ENCODE measurements at places on chromosomes 12 and 14. TPM values are rescaled to one million over a fixed set of nuclear protein-coding genes. Genes with fewer than 3 reads are reported as not detected.

DNA sequence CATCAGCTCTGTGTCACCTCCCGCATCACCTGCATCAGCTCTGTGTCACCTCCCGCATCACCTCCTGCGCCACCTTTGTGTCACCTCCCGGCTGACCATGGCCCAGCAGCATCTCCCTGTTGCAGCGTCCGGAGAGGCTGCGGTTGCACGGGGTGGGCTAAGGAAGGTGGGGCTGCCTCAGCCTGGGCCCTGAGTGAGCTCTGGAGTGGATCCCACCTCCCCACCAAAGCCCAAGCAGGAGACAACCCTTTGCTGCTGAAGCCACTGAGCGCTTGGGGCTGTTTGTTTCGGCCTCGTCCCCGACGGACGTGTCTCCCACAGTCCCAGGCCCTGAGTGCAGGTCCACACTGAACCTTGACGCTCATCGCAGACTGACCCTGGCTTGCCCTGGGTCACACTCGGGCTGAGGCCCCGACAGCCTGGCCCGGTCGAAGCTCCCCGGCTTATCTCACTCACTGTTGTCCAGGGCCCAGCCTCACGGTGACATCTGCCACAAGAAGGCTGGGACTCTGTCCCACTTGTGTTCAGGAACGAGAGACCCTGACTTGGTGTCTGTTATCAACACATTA lies 12.2 kb downstream of the TMEM121 start:
- no peak for DNase-seq

DNA sequence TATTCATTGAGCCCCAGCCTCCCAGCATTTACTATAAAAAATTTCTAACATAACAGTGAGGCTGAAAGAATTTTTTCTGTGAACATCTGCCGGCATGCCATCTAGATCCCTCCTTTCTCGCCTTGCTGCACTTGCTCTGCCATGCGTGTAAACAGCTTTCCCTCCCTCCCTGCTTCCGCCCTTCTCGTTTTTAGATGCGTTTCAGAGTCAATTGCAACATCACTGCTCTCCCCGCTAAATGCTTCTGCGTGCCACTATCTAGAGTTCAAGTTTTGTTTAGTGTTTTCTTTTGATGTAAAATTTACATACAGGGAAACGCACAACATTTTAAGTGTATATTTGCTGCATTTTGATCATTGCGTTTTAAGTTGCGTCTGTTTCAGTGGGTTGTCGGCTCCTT lies 83.6 kb downstream of the CCDC92 start:
- DNase-seq, result no peak

GRCh38 chr12:116880817-116881324 lies 370 bp downstream of the HRK start:
- DNase-seq, result peak; percentile 66

- no peak for DNase-seq
Measured at GRCh38 chr12:674272-674781, 11.1 kb upstream of the NINJ2 start.

DNA sequence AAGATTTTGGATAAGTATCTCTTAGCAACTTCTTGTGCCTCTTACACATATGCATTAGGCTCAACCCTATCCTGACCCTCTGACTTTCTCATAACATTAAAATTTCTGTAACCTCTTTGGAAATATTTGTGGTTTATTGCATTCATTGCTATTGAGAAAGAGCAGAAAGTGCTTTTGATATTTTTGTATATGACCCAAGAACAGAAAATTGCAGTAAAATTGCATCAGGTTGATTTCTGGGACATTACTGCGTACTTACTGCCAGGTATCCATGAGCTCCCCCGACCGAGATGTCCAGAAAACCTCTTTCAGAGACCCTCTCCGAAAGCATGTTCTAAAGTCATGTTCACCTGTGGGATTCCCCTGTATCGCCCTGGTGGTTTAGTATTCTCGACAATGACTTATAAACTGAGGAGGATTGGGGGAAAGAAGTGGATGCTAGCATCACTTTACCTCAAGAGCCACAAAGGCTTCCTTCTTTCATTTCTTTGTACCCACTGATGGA lies 14.5 kb upstream of the IL22 start:
- no peak for DNase-seq

- DNase-seq, result no peak
Measured at GRCh38 chr12:24748326-24748725, 200.6 kb downstream of the BCAT1 start.

DNA sequence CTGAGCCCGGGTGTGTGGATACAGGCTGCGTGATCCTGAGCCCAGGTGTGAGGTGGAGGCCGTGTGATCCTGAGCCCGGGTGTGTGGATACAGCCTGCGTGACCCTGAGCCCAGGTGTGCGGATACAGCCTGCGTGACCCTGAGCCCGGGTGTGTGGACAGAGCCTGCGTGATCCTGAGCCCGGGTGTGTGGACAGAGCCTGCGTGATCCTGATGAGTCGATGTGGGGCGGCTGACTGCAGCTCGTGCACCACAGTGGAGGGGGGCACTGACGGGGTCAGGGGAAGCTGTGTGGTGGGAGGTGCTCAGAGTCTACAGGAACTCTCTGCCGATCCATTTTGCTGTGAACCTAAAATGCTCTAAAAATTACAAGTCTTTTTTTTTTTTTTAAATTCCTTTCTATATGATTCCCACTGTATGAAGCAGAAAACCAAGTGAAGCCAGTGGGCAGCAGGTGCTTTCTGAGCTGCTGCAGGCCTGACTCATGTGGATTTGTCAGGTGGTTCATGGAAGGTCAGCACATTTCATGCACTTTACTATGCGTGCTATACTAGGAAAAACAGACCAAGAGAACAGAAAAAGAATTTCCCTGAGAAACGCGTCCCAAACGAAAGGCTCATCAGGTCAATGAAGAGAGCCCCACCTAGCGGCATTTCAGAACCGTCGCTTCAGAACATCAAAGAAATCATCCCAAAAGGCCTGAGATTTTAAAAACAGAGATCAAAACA lies 19.3 kb downstream of the BRF1 start:
- no peak for DNase-seq

DNA sequence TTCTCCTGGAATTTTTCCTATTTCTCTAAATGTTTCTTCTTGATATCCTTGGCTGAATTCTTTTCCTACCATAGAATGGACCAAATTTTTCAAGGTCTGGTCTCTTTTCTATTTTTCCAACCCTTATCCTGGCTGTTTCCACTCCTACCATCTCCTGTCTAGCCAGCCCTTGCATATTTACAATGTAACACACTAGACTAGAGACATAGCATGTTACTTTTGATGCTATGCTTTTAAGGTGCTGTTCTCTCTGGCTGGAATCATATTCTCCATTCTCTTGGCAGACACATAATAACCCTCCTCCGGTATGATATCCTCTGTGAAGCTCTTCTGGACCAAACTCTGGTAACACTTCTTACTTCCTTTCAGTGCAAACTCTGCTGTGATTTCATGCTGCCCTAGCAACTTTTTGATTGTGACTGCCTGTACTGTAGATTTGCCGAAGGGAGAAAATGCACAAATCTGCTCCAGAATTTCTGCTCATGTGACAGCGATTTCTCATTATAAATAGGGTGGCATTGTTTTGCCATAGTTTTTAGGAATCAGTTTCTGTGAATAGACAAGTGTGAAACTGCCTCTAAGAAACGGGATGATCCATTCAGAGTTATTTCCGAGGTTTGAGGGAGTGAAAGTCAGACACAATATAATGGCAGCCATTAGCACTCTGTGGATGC lies 284.4 kb downstream of the MDGA2 start:
- DNase-seq, result no peak

DNA sequence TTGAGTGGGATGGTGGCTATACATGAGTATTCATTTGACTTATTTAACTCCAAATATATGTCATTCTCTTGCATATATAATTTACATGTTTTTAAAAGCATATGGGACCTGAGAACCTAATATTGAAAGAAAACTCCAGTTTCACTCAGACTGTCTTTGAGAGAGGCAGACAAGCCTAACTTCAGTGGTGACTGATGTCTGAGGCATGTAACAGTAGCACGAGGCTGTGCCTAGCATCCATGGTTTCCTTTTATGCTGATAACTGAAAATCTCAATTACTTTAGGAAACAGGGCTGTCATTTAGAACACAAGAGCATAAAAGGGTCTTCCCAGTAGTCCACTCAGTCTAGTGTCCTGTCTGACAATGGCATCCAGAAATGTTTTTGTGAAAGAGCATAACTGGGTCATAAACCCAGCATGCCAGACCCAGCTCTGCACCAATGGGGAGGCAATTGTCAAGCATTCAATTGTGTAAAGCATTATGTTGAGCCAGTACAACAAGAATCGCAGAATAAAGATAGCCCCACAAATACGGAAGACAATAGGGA lies 24.3 kb downstream of the MAPK1IP1L start:
- DNase-seq, result no peak

GRCh38 chr12:106506691-106507090 lies 76.1 kb upstream of the RFX4 start:
- DNase-seq, result no peak

GRCh38 chr14:69882915-69883314 lies 3.7 kb downstream of the SMOC1 start:
- no peak for DNase-seq

GRCh38 chr12:65825507-65826352 lies 1.4 kb downstream of the HMGA2 start:
- DNase-seq, result peak; percentile 43

DNA sequence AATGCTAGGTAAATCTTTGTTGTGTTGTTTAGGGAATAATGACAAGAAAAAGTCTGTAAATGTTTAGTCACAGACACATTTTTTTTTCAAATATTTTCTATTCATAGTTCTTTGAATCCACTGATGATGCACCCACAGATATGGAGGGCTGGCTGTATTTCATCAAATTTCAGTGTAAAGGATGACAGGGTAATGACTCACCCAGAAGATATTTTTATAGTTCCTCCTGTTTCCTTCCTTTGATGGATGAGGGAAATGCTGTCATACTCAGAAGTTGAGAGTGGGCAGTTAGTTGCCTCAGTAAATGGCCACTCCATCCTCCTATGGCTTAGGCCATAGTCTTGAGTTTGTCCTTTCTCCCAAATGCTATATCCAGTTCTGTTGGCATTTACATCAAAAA lies 76.9 kb upstream of the REP15 start:
- DNase-seq, result peak; percentile 86

DNA sequence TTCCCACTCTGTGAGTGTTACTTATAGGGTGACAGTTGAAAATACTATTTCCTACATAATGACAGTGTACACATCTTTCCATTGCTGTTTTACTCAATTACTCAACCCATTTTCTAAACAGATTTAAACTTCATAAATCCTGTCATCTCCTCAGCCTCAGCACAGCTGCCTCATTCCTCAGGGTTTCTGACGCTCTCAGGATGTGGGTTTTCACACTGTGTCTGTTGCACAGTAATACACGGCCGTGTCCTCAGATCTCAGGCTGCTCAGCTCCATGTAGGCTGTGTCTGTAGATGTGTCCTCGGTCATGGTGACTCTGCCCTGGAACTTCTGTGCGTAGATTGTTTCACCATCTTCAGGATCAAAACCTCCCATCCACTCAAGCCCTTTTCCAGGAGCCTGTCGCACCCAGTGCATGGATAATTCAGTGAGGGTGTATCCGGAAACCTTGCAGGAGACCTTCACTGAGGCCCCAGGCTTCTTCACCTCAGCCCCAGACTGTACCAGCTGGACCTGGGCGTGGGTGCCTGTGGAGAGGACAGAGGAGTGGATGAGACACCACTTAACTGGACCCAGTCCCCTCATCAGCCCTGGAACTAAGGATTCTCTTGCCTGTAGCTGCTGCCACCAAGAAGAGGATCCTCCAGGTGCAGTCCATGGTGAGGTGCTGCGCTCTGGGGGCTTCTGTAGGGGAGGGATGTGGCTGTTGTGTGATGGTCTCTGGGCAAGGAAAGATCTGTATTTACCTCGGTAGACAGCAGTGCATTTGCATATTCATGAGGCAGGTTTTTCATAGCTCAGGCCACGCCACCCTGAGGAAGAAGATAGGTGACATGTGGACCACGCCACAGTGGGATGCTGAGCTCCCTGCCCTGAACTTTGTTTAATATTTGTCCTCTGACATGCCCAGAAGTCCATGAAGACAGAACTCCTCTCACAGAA lies 750.2 kb downstream of the TMEM121 start:
- no peak for DNase-seq

- no peak for DNase-seq
Measured at GRCh38 chr12:2256915-2257314, 204.1 kb downstream of the CACNA1C start.

- no peak for DNase-seq
Measured at GRCh38 chr12:97385121-97385520, 77.5 kb upstream of the RMST start.

- DNase-seq, result peak; percentile 40
Measured at GRCh38 chr14:88667555-88668273, 104.9 kb downstream of the ZC3H14 start.

- peak; percentile 87 for DNase-seq
Measured at GRCh38 chr12:6277982-6278438, 32.5 kb upstream of the PLEKHG6 start.

GRCh38 chr12:93762059-93762719 lies 85.0 kb downstream of the CRADD start:
- DNase-seq, result no peak

GRCh38 chr14:83379436-83379835 lies 1845.8 kb upstream of the SEL1L start:
- DNase-seq, result no peak

GRCh38 chr12:104459368-104459909 lies 2.7 kb downstream of the CHST11 start:
- no peak for DNase-seq

- DNase-seq, result no peak
Measured at GRCh38 chr12:27462151-27462694, 15.7 kb downstream of the SMCO2 start.

DNA sequence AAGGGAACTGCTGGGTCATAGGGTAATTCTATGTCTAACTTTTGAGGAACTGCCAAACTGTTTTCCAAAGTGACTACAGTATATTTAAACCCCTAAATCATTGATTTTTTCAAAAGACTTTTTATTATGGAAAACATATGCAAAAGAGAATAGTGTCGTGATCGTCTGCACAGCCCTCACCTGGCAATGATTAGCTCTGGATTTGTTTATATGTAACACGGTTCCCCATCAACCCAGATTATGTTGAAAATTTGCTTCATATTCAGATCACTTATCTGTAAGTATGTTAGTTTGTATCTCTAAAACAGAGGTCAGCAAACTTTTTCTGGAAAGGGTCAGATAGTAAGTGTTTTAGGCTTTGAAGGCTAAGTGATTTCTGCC lies 52.7 kb downstream of the CCDC92 start:
- no peak for DNase-seq

Gene LETMD1
- total RNA-seq, result 81.9 TPM

Gene C12orf50
- not detected for total RNA-seq

Gene PTGDR
- total RNA-seq, result not detected

Gene OTOGL
- not detected for total RNA-seq

Gene KLHL33
- total RNA-seq, result 0.11 TPM

Gene GRIP1
- total RNA-seq, result 16.0 TPM

Gene DDHD1
- 11.3 TPM for total RNA-seq

Gene GPR65
- total RNA-seq, result not detected

Gene OLR1
- 22.4 TPM for total RNA-seq

Gene PLEKHD1
- 0.65 TPM for total RNA-seq

Gene PARPBP
- 12.8 TPM for total RNA-seq
